CD4-positive, alpha-beta T cell treated with Interleukin-17A for 1 hour (primary cell): ENCODE measurements at places on chromosomes 4 and X.

DNA sequence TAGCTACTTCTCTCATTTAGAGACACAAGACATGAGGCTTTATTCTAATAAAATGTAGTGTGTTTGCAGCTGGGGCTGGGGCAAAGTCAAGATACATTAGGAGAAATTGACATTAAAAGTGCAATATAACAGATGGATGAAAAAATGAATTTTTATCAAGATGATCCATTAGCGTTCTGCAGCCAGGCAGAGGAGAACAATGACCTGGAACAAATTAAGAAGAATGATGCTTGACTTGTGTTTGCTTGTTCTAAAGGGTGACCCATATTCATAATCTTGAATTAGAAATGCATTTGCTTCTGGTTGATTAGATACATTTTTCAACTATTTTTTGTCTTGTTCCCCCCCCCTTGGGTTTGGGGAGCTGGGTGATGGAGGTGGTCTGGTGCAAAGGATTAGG lies 439.5 kb upstream of the BOD1L1 start:
- DNase-seq: no peak

DNA sequence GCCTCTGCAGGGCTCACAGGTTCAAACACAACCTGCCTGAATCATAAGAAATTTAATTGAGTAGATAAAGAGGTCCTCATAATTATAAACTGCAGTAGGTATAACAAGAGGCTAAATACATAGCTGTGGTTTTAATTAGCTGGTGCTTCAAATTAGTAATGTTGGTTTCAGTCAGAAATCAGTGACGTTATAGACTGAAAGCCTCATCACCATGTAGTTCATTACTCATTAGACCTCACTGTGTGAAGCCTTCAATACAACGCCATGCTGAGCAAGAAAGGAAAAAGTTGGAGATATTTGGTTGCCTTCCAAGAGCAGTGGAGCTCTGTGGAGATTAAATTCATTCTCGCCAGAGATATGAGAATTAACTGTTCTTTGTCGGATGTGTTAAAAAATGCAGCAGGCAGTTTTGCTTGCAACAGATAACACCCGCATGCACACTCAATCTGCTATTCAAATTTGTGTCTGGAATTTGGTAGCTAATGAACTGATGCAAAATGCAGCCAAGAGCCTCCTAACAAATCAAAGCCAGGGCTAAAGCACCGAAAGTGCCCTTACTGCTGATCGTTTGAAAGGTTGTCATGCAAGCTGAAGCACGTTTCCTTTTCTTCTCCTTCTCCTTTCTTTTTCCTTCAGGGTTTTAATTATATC lies 148.9 kb downstream of the AFF2 start:
- no peak for DNase-seq

DNA sequence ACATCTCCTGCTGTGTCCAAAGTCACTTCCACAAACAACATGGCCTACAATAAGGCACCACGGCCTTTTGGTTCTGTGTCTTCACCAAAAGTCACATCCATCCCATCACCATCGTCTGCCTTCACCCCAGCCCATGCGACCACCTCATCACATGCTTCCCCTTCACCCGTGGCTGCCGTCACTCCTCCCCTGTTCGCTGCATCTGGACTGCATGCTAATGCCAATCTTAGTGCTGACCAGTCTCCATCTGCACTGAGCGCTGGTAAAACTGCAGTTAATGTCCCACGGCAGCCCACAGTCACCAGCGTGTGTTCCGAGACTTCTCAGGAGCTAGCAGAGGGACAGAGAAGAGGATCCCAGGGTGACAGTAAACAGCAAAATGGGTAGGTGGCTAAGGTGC lies 123.9 kb downstream of the PDLIM5 start:
- no peak for DNase-seq

DNA sequence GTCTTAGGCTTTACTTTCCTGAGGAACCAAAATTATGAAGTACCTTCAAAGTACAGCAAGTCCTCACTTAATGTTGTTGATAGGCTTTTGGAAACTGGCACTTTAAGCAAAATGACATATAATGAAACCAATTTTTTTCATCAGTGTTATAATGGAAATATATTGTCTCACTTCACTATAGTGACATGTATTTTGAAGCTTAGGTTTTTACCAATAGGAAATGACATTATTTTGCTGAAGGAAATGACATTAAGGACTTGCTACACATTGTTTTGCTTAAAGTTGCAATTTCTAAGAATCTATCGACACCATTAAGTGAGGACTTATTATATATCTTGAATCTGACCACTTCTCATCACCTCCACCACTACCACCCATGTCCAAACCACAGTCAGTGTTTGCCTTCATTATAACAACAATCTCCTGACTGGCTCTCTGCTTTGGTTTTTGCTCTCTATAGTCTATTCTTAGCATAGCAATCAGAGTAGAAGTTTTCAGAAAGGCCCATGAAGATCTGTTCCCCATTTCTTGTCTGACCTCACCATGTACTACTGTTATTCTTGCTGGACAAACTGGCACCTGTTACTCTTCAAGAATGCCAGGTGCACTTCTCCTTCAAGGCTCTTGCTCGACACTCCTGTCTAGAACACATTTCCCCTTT lies 311.2 kb downstream of the BMPR1B start:
- DNase-seq: no peak

DNA sequence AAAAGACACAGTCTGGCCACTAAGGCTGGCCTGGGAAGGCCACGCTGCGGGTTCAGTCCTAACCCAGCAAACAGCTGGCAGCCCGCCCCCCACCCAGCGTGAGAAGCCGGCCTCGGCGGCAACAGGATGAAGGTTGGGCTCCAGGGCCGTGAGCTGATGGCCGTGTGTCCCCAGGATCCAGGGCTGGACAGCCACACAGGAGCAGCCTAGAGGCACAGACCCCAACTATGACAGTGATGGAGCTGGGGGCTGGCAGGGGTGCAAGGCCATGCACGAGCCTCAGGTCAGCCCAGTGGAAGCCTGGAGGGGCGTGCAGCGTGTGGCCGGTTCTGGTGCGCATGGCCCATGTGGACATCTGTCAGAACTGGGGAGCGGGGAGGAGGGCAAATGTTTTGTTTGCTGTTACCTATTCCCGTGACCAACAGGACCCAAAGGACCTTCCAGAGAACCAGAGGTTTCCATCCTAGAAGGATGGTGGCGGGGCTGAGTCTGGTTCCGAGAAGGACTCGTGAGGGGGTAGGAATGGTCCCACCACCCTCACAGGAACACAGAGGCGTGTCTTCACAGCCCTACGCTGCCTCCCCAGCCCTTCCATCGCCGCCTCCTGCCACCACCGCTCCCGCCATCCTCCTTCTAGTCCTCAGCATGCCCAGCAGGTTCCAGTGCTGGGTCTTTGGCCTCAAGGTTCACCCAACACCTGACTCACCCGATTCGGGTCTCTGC lies 46.5 kb downstream of the ZFYVE28 start:
- no peak for DNase-seq

GRCh38 chr4:21184788-21185187 lies 484.5 kb downstream of the PACRGL start:
- DNase-seq: no peak

GRCh38 chr4:2258091-2259035 lies 3.5 kb downstream of the MXD4 start:
- DNase-seq: no peak

GRCh38 chr4:108141213-108141950 lies 27.4 kb downstream of the LEF1 start:
- DNase-seq: no peak

GRCh38 chrX:10395179-10395578 lies 225.2 kb downstream of the MID1 start:
- no peak for DNase-seq

GRCh38 chr4:62360156-62360545 lies 1160.0 kb downstream of the ADGRL3 start:
- DNase-seq: no peak

DNA sequence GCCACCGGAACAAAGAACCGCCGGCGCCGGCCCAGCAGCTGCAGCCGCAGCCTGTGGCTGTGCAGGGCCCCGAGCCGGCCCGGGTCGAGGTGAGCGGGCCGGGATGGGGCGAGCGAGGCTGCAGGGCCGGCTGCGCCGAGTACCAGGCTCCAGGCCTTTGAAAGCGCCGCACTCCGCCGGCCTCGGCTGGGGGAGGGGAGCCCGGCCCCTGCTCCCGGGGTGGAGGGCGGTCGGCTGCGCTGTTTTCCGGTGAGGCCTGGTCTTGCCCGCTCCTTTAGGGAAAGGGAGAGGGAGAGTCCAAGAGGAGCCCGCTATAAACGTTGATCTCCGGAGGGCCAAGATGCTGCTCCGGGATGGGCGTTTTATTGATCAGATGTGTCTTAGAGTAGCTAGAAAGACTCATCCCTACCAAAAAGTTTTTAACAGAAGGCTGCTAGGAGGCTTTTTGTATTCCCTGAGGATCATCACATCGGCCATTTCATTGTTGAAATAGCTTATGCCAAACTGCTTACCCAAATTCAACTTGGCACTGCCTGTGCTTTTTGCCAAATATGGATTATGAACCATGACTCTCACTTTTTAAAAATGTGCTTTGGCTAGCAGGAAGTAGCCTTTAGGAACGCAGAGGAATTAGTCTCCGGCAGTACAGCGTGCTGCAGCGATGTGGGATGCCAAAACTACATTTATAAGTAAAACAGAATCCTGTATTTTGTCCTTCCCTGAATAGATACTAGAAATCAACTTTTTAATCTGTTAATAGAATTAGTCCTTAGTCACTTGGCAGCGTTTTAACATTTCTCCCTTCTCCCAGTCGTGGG lies 760 bp downstream of the TMEM165 start:
- peak; percentile 25 for DNase-seq

- DNase-seq: peak; percentile 13
Measured at GRCh38 chr4:67762086-67762485, 7.9 kb upstream of the GNRHR start.

- peak; percentile 27 for DNase-seq
Measured at GRCh38 chrX:150899191-150899757, 806 bp upstream of the CD99L2 start.

DNA sequence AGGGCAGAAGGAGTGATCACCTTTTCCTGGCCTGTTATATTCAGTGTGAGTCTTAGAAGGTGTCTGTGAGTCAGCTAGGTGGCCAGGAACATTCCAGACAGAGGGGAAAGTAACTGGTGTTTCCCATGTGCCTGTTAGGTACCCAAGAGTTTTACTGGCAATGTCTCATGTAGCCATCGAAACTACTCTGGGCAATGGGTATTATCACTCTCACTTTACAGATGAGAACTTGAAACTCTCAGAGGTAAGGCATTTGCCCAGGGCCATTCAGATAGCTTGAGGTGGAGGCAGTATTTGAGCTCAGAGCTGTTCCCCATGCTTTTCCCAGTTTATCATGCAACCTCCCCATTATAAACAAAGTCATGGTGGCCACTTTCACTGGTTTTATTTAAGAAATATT lies 80.4 kb upstream of the NHS start:
- no peak for DNase-seq

GRCh38 chr4:144582975-144583374 lies 63.0 kb upstream of the HHIP start:
- no peak for DNase-seq

- peak; percentile 30 for DNase-seq
Measured at GRCh38 chr4:26936284-26937065, 75.8 kb downstream of the STIM2 start.

GRCh38 chr4:180240670-180241069 lies 2002.5 kb upstream of the TENM3 start:
- DNase-seq: no peak

DNA sequence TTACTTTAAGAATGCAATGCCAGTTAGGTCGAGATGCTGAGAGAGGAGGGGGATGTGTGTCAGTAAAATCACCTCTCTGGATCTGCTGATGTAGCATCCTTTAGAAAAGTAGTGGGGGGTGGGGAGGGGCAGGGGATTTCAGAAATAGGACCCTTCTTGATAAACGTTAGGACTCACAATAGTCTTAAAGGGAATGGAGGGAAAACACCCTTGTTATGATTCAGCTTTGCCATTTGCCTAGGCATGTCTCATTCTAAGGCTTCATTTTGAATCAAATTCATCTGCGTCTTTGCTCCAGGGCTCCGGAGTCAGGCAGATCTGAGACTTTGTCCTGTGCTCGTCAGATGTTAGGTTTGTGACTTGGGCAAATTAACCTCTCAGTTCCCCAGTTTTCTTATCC lies 879 bp downstream of the SH2D1A start:
- DNase-seq: peak; percentile 36

GRCh38 chr4:61205066-61205465 lies 4.9 kb downstream of the ADGRL3 start:
- no peak for DNase-seq

DNA sequence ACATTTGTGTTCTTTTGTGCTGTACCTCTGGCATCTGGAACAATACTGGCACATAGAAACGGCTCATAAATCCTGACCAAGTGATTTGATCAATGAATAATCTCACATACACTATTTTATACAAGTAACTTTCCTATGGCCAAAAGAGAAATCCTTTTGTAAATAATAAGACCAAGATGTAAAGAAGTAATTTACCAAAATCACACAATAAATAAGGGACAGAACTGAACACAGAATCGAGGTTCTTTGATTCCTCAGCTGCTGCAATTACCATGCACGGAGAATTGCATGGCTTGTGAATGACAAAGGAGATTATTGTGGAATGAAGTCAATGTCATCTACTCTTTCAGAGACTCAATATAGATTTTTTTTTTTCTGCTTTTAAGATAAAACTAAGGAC lies 576.8 kb upstream of the SMIM31 start:
- no peak for DNase-seq

DNA sequence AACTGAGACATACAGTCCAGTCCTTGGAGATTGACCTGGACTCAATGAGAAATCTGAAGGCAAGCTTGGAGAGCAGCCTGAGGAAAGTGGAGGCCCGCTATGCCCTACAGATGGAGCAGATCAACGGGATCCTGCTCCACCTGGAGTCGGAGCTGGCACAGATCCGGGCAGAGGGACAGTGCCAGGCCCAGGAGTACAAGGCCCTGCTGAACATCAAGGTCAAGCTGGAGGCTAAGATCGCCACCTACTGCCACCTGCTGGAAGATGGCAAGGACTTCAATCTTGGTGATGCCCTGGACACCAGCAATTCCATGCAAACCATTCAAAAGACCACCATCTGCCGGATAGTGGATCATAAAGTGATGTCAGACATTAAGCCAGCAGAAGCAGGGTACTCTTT lies 20.4 kb upstream of the FRMPD3 start:
- DNase-seq: peak; percentile 35

DNA sequence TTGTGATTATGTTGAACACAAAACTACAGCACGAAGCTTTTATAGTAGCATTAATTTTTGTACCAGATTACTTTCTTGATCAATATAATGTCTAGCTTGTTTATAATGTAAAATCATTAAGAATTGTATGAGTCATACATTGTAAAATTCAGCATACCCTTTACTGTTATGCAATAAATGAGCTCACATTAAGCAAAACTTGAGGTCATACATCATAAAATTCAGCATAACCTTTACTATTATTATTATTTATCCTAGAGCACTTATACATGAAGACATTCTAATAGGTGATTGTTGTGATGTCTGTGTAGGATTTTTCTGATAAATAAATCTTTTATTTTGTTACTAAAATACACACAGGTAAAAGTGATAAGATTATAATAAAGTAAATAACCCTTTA lies 49.4 kb downstream of the DTHD1 start:
- DNase-seq: no peak
